CD4-positive, CD25-positive, alpha-beta regulatory T cell (primary cell): ENCODE measurements at places on chromosomes 13 and 19. TPM values are rescaled to one million over a fixed set of nuclear protein-coding genes. Genes with fewer than 3 reads are reported as not detected.

GRCh38 chr19:2729943-2730818 is 9.0 kb upstream of the DIRAS1 start:
- H3K4me3 ChIP-seq = no peak overlapping the region
- H3K27ac ChIP-seq = no peak overlapping the region
- H3K36me3 ChIP-seq = peaks cover 7% of the 10 kb centered on the region
- no peak for DNase-seq

ZNF665 gene
- total RNA-seq = 1.9 TPM

DNA sequence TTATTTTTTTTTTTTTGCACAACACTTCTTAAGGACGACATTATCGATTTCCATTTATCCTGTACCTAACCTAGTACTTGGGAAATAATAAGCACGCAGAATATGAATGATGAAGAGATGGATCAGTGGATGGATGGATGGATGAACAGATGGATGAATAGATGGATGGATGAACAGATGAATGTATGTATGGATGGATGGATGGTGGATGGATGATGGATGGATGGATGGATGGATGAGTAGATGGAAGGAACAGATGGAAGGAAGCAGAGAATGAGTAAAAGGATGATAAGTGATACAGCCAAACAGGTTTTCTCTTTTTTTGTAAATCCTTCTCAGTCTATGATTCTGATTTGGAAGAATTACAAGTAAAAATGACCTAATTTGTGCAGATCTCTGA is 166.9 kb downstream of the COL4A1 start:
- H3K27ac ChIP-seq = no peak overlapping the region
- H3K4me1 ChIP-seq = peaks cover 9% of the 10 kb centered on the region
- no peaks in the 10 kb centered on the region for H3K27me3 ChIP-seq
- no peak overlapping the region for H3K4me3 ChIP-seq

GPATCH1 gene
- total RNA-seq = 9.6 TPM

DNA sequence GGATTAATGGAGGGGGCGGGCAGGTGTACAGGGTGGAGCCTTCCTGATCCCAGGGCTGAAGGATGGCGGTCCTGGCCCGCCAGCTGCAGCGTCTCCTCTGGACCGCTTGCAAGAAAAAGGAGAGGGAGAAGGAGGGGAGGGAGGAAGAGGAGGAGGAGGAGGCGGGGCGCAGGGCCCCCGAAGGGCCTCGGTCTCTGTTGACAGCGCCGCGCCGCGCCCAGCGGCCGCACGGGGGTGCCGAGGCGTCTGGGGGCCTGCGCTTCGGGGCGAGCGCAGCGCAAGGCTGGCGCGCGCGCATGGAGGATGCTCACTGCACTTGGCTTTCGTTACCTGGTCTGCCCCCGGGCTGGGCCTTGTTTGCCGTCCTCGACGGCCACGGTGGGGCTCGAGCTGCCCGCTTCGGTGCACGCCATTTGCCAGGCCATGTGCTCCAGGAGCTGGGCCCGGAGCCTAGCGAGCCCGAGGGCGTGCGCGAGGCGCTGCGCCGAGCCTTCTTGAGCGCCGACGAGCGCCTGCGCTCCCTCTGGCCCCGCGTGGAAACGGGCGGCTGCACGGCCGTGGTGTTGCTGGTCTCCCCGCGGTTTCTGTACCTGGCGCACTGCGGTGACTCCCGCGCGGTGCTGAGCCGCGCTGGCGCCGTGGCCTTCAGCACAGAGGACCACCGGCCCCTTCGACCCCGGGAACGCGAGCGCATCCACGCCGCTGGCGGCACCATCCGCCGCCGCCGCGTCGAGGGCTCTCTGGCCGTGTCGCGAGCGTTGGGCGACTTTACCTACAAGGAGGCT is at the start of gene PPM1N:
Gene PPM1N (plus strand): TSS at position 33 of the 785 bp plus-strand sequence. CDS start 30 bp downstream, at position 63.
- peaks cover 39% of the 10 kb centered on the region for H3K4me1 ChIP-seq
- H3K27ac ChIP-seq = peak within 1 kb of the TSS; percentile 49
- H3K4me3 ChIP-seq = peak within 1 kb of the TSS; percentile 58
- peak; percentile 71 for DNase-seq
- no peaks in the 10 kb centered on the region for H3K36me3 ChIP-seq

DNA sequence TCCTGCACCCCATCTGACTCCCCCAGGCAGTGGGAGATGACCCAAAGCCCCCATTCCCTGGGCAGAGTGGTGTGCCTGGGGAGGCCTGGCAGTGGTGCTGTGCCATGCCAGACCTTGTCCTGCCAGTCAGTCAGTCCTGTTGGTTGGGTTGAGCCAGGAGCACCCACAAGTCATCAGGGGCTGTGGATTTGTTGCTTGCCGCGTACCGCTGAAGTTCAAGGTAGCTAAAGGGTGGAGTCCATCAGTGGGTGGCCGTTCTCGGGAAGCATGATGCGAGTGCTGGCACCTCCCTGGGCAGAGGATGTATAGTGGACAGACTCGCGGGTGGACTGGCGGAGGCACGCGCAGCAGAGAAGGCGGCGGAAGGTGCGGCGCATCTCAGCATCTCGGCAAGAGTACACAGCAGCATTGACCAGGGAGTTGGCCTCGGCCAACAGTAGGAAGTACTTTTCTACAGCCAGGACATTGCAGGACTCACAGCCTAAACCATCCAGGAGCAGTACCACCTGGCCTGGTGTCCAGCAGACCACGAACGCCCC is 3.9 kb downstream of the LPAR2 start:
- H3K4me1 ChIP-seq = peaks cover 33% of the 10 kb centered on the region
- no peaks in the 10 kb centered on the region for H3K27me3 ChIP-seq
- no peak overlapping the region for H3K27ac ChIP-seq
- DNase-seq = no peak

ZNF726 gene
- 4.4 TPM for total RNA-seq

DNA sequence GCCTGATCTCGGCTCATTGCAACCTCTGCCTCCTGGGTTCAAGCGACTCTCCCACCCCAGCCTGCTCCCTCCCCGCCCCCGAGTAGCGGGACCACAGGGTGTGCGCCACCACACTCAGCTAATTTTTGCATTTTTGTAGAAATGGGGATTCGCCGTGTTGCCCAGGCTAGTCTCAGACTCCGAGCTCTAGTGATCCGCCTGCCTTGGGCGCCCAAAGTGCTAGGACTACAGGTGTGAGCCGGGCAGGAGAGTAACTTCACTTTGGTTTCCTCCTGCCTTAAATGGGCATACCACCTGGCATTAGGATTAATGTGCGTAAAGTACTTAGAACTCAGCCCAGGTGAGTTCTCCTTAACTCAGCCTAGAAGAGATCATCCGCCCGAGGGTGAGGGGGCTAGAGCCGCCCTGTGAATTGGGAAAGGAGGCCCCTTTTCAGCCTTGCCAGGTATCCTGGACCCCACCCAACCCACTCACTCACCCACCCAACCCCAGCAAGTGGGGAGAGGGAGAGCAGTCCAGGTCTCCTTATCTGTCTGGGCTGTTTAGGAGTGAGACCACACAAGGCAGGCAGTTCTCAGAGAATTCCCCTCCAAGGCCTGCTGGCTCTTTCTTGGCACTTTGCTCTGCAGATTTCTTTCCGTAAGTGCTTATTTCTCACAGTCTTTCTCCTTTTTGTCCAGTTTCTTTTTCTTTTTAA is 1.2 kb upstream of the ZFP36 start:
- H3K4me3 ChIP-seq = peak overlapping the region; percentile 89
- peaks cover 83% of the 10 kb centered on the region for H3K4me1 ChIP-seq
- peak overlapping the region; percentile 100 for H3K27ac ChIP-seq
- H3K27me3 ChIP-seq = no peaks in the 10 kb centered on the region
- peak; percentile 36 for DNase-seq

TRPM4 gene
- not detected for total RNA-seq

DNA sequence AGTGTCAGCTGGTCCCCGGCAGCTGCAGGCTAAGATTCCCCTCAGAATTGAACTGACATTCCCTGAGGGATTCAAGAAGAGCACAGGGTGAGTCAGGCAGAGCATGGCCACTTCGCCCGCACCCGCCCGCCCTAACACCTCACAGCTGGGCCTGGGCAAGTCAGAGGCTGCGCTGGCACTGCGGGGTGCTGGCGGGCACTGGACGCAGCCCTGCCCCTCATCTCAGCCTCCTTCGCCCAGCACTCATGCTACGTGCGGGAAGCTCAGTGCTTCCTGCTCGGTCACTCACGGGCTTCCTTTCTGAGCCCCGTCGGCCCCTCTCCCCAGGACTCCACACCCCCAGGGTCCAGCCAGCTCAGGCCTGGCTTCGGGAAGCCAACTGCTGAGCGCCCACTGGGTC is 56.9 kb downstream of the MLLT1 start:
- no peaks in the 10 kb centered on the region for H3K27me3 ChIP-seq
- peaks cover 28% of the 10 kb centered on the region for H3K36me3 ChIP-seq
- H3K4me1 ChIP-seq = no peaks in the 10 kb centered on the region
- H3K27ac ChIP-seq = no peak overlapping the region

GRCh38 chr13:39484506-39485313 is 118.3 kb downstream of the LHFPL6 start:
- no peak overlapping the region for H3K27ac ChIP-seq
- H3K27me3 ChIP-seq = peaks cover 8% of the 10 kb centered on the region
- no peak for DNase-seq
- no peaks in the 10 kb centered on the region for H3K36me3 ChIP-seq
- H3K4me3 ChIP-seq = no peak overlapping the region
- no peaks in the 10 kb centered on the region for H3K4me1 ChIP-seq

ABHD13 gene
- total RNA-seq = 17.0 TPM

- H3K4me1 ChIP-seq = no peaks in the 10 kb centered on the region
- no peak overlapping the region for H3K4me3 ChIP-seq
- no peak overlapping the region for H3K27ac ChIP-seq
- H3K36me3 ChIP-seq = no peaks in the 10 kb centered on the region
These were observed 1228.0 kb downstream of the DIAPH3 start for GRCh38 chr13:58935689-58936088.

RYR1 gene
- total RNA-seq = 4.9 TPM

USF2 gene
- total RNA-seq = 277 TPM

DNA sequence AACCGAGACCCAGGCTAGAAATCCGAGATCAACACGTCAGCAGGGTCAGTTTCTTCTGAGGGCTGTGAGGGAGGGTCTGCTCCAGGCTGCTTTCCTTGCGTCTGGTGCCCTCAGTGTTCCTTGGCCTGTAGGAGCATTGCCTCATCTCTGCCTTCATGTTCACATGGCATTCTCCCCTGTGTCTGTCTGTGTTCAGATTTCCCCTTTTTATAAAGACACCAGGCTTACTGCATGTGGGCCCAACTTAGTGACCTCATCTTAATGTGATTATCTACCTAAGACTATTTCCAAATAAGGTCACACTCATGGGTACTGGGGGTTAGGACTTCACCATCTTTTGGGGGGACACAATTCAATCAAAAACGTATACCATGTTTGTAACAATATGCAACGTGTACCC is 57.2 kb upstream of the C1QTNF9 start:
- peak overlapping the region; percentile 98 for H3K4me3 ChIP-seq
- no peaks in the 10 kb centered on the region for H3K27me3 ChIP-seq
- peak; percentile 61 for DNase-seq

SKA3 gene
- 3.0 TPM for total RNA-seq

- no peak overlapping the region for H3K27ac ChIP-seq
- H3K36me3 ChIP-seq = no peaks in the 10 kb centered on the region
- H3K4me3 ChIP-seq = no peak overlapping the region
- DNase-seq = no peak
These were observed 960.0 kb upstream of the PCDH20 start for GRCh38 chr13:62375653-62376052.

C1QTNF9B gene
- not detected for total RNA-seq

RNF113B gene
- not detected for total RNA-seq

DNA sequence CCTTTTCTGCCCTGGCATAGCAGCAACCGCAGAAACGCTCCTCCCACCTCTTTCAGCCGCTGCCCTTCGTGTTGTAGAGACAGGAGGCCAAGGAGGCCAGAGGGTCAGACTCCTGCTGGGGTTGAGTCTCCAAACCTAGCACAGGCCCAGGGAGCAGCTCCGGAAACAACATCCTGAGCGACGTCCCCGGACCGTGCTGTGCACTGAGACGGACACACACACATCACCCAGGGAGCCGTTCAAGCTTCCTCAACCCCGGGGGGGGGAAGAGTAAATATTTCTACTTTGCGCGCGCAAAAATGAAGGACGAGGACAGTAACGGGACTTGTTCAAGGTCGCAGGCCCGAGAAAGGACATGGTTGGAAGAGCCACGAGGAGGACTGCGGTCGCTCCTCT is 657 bp downstream of the ZNF550 start:
- no peak for DNase-seq
- H3K27ac ChIP-seq = peak overlapping the region; percentile 62
- H3K4me1 ChIP-seq = peaks cover 26% of the 10 kb centered on the region

DNA sequence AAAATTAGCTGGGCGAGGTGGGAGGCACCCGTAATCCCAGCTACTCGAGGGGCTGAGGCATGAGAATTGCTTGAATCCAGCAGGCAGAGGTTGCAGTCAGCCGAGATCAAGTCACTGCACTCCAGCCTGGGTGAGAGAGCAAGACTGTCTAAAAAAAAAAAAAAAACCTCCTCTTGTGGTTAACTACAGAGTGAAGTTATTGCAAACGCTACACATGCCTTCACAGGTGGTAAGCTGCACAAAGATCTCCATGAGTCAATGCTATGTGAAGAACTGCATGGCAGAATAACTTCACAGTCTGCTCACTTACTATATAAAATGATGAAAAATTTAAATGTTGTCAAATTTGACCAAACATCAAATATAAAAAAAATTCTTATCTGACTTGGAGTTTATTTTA is 436.8 kb downstream of the FGF14 start:
- no peak overlapping the region for H3K4me3 ChIP-seq
- H3K36me3 ChIP-seq = no peaks in the 10 kb centered on the region
- no peaks in the 10 kb centered on the region for H3K4me1 ChIP-seq
- DNase-seq = no peak
- no peak overlapping the region for H3K27ac ChIP-seq
- H3K27me3 ChIP-seq = no peaks in the 10 kb centered on the region

SIGLEC5 gene
- not detected for total RNA-seq

PEX11G gene
- not detected for total RNA-seq

DNA sequence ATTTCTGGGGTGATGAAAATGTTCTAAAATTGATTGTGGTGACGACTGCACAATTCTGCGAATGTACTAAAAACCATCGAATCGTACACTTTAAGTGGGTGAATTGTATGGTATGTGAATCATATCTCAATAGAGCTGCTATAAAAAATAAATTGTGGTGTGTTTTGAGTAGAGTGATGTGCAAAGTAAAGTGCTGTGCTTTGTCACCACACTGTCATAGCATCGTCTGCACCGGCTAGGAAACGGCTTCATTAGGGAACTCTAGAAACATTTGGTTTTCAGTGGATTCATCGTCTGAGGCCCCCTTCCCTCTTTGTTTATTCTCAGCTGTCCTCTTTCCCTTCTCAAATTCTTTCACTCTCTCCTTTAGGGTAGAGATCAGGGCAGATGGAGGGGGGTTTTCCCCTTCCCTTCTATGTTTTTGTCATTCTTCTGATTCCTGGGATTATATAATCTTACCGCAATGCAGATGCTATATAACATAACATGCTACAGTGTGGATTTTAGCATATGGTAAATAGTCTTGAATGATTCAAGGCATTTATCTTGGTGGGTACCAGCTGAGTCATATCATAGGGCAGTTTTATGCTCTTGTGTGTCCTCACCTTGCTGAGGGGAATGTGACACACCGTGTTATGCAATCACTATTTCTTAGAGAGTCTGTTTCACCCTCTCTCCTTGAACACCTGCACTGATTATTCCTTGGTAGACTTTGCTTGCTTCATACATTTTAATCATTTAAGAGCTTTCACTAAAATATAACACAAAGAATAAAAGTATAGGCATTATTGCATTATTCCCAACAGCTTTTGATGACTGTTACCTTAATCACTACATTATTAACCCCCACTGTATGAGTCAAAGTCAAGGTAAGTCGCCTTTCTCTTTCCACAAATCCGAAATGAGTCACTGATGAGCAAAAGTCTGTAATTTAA is 239.4 kb downstream of the DCLK1 start:
- no peak for DNase-seq
- no peaks in the 10 kb centered on the region for H3K36me3 ChIP-seq
- no peak overlapping the region for H3K4me3 ChIP-seq
- no peaks in the 10 kb centered on the region for H3K27me3 ChIP-seq

- peak; percentile 95 for DNase-seq
- H3K36me3 ChIP-seq = no peaks in the 10 kb centered on the region
- H3K27ac ChIP-seq = peak overlapping the region; percentile 99
- H3K4me3 ChIP-seq = peak overlapping the region; percentile 70
- no peaks in the 10 kb centered on the region for H3K27me3 ChIP-seq
These were observed 3.4 kb downstream of the TPGS1 start for GRCh38 chr19:510606-511100.
